ENCODE measurements at places on chromosomes 16 and 17.

DNA sequence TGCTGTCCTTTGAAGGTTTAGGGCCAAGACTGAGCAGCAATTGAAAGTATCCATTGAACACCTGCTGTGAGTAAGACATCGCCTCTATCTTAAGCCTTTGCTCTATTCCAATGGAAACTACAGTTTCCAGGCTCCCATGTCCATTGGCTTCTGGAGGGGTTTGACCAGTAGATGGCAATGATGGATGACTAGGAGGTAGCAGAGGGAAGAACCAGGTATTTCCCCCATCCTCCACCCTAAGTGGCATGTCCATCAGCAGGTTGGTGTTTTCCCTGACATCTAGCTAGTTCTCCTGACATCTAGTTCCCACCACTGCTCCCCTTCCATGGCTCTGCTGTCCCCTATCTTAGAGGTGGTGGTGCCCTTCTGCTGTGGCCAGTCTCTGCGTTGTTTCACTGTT, 58.7 kb downstream of the CENPV start:
- no peak for DNase-seq

DNA sequence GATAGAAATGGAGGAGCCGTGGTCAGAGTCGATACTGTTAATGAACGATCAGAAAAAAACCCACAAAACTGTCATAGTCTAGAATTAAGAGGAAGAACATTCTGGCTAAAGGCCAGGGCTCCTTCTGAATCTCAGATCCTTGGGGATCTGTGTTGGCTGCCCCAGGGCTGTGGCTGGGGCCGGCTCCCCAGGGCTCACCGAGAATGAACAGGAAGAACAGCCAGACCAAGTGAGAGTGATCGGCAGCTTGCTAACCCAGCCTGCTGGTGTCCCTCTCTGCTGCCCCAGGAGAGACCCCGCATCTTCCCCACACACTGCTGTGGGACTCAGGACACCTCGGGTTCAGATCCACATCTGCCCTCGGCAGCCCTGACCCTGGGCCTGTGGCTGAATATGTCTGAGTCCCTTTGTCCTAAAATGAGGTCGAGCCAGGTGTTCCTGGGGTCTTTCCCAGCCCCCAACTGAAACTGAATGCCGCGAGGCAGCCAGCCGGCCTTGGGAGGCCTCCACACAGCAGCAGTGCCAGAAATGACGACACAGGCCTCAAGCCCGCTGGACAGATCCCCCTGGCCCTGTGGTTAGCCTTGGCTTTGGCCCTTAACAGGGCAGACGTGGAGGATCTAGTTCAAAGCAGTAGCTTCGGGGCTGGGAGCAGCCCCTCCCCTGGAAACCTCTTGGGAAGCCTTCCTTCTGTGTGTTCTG, 23.9 kb upstream of the CLEC18A start:
- DNase-seq: no peak

DNA sequence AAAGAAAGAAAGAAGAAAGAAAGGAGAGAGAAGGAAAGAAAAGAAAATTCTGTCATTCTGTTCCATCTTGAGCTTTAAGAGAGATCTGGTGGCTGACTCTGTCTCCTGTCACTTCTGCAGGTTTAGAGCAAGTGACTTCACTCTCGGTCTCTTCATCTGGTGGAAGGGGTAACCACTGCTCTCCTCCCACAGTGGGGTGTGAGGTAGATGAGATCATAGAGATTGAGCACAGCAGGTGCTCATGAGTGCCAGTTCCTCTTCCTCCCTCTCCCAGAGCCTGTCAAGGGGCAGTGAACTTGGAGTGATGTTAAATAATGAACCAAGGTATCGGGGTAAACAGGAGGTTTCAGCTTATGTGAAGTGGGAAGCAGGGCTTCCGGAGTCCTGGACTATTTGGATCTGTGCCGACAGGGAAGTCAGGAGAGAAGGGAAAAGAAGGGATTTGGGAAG, 47.7 kb downstream of the BEAN1 start:
- peak; percentile 21 for DNase-seq

DNA sequence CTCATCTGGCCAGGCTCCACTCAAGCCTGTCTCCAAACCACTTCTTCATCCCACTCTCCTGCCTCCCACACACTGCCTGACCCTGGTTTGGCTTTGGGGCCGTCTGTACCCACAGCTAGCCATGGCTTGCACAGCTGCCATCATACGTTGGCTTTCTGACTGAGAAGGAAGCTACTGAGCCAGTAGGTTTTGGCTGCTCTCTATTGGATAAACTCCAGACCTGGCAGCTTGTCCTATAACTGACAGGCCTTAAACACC, 3.9 kb downstream of the MIF4GD start:
- DNase-seq: no peak

GRCh38 chr16:69482410-69482991, 58.1 kb downstream of the CYB5B start:
- no peak for DNase-seq

GRCh38 chr17:73096866-73097265, 4.4 kb upstream of the SLC39A11 start:
- no peak for DNase-seq

DNA sequence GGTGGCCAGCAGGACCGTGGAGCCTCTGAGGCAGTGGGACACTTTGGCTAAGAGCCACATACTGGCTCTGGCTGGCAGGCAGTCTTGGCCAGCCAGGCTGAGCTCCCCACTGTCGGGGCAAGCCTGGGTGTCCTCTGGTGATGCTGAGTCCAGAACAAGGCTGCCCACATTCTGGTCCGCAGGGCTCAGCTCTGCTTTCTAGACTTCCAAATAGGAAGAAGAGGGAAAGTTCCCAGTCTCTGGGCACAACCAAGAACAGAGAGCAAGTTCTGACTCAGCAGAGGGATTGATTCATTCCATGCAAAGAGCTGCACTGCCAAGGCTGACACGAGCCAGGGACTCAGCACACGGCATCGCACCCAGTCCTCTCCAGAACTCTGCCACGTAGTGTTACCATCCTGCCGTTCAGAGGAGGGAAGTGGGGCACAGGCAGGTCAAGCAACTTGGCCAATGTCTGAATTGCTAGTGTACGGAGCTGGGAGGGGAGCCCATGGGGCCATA, 58.9 kb downstream of the NOS2 start:
- no peak for DNase-seq

DNA sequence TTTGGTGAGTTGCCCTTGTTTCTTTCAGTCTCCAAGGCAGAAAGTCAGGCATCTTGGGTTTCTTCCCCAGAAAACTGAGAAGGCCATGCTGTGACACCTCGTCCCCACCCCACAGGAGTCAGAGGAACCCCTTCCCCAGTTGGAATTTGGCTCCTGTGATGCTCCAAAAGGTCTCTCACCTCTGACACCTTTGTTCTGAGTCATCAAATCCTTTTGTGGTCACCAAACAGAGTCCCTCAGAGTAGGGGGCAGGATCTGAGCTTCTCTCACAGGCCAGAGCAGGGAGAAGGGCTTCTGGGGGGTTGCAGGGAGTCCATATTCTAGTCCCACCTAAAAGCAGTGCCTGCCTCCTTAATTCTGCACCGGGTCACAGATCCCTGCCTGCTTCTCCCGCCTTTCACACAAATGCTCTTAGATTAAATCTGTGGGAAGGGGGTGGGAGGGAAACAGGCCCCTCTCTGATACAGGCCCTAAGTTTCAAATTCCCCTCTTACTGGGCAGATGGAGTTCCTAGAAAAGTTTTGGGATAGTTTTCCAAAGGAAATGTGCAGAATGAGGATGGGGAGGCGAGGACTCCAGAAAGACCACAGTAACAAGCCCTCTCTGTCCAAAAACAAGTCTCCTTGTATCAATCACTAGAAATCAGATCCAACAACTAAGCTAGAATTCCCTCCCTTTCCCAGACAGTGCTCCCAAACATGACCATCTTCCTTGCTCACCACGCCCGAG, 1.3 kb downstream of the PHOSPHO1 start:
- no peak for DNase-seq

DNA sequence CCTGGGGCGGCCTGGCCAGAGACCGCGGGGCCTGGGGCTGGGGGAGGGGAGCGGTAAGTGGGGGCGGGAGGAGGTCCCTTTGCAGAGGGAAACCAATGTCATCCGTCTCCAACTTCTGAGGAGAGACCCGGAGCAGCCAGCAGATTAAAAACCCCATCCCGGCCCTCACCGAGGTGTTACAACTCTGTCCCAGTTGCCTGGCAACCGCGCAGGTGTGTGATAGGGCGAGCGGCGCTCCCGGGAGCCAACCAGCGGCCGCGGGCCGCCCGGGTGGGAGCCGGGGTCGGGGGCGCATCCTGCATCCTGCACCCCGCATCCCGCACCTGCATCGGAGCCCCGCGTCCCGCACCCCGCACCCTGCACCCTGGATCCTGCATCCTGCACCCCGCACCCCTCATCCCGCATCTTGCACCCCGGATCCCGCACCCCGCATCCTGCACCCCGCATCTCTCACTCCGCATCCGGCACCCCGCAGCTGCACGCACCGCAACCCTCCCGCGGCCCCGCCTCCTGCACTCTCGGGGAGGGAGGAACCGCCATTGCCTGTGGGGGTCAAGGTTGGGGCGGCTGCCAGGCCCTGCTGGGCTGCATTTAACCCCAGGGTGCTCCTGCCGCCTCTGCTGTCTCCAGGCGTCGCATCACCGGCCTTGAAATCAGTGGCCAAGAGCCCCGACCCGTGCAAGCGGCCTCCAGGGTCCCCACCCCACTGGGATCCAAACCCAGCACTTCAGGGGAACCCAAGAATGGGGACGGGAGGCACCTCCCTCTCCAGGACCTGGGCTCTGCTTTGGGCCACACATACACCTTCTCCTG, 47.3 kb downstream of the RTN4RL1 start:
- no peak for DNase-seq
